ENCODE measurements at places on chromosomes 5 and 9.

DNA sequence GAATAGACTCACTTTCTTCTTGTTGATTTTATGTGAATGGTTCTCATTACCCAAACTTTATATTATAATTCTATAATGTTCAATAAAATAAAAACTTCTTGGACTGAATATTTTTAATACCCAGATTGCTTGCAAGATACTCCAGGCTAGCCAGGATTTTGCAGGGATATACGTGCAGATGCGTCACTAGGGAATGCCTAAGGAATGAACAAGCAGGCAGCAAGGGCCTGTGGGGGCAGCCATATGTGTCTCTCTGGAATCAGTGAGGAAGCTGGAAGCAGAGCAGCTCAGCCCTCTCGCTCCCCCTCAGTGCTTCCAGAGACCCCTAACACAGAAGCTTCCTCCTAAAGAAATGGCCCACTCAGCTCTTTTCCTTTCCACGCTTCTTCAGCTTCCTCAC is 457.4 kb downstream of the CCDC171 start:
- H3K36me3 ChIP-seq = no peaks in the 10 kb centered on the region
- H3K4me3 ChIP-seq = no peak overlapping the region
- H3K4me1 ChIP-seq = no peaks in the 10 kb centered on the region
- DNase-seq = no peak

- no peak overlapping the region for H3K27ac ChIP-seq
- H3K36me3 ChIP-seq = no peaks in the 10 kb centered on the region
- H3K4me1 ChIP-seq = no peaks in the 10 kb centered on the region
- H3K4me3 ChIP-seq = no peak overlapping the region
Measured at GRCh38 chr9:99415606-99416005, 193.5 kb downstream of the SEC61B start.

GRCh38 chr9:86333651-86334050 is 20.6 kb downstream of the TUT7 start:
- H3K27ac ChIP-seq = no peak overlapping the region
- no peak for DNase-seq

GRCh38 chr9:119368179-119368578 is 1.1 kb downstream of the BRINP1 start:
- no peak overlapping the region for H3K4me3 ChIP-seq
- peaks cover 6% of the 10 kb centered on the region for H3K4me1 ChIP-seq

GRCh38 chr9:77764894-77765780 is 117.0 kb upstream of the GNA14 start:
- no peak overlapping the region for H3K4me3 ChIP-seq
- H3K36me3 ChIP-seq = peaks cover 22% of the 10 kb centered on the region
- H3K27me3 ChIP-seq = no peaks in the 10 kb centered on the region
- DNase-seq = no peak
- peaks cover under 1% of the 10 kb centered on the region for H3K4me1 ChIP-seq

DNA sequence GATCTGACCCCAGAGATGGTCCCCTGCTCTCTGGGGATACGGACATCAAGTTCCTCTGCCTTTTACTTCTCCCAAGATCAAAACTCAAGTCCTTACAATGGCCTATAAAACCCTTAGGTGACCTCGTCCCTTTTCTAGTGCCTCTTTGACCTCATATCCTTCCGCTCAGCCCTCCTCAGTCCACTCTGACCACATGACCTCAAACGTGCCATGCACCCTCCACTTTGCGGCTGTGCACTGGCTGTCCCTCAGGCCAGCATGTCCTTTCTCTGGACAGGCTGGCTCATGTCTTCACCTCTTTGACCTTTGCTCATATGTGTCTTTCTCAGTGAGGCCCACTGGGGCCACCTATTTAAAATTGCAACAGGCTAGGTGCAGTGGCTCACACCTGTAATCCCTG is 14.7 kb downstream of the TRMO start:
- no peaks in the 10 kb centered on the region for H3K27me3 ChIP-seq
- peak overlapping the region; percentile 83 for H3K4me3 ChIP-seq
- peak overlapping the region; percentile 98 for H3K27ac ChIP-seq

DNA sequence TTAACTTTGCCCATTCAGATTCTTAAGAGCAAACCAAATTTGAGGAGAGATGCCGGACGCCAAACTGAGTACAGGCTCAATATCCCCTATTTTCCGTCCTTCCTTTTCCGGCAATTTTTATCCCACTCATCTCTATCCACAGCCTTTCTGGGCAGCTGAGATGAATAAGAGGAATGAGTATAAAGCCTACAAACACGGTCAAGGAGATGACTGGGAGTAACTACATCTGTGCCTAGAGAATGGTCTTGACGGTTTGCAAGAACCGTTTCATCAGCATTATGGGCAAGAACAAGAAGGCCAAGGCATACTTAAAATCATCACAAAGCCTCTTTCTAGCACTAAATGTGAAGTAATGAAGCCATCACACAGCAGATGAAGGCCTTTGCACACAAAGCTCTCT is 227.3 kb downstream of the DCP2 start:
- H3K27me3 ChIP-seq = no peaks in the 10 kb centered on the region
- H3K36me3 ChIP-seq = no peaks in the 10 kb centered on the region
- no peaks in the 10 kb centered on the region for H3K4me1 ChIP-seq

- peaks cover 35% of the 10 kb centered on the region for H3K36me3 ChIP-seq
- no peaks in the 10 kb centered on the region for H3K27me3 ChIP-seq
- peaks cover 26% of the 10 kb centered on the region for H3K4me1 ChIP-seq
Measured at GRCh38 chr9:93124793-93125192, 9.3 kb downstream of the NINJ1 start.

GRCh38 chr5:124234770-124235562 is 511.5 kb downstream of the ZNF608 start:
- DNase-seq = no peak
- H3K36me3 ChIP-seq = peaks cover 4% of the 10 kb centered on the region
- H3K4me3 ChIP-seq = no peak overlapping the region

GRCh38 chr5:149387982-149388381 is 8.9 kb upstream of the IL17B start:
- H3K36me3 ChIP-seq = no peaks in the 10 kb centered on the region
- H3K27me3 ChIP-seq = no peaks in the 10 kb centered on the region
- no peaks in the 10 kb centered on the region for H3K4me1 ChIP-seq
- H3K27ac ChIP-seq = no peak overlapping the region

DNA sequence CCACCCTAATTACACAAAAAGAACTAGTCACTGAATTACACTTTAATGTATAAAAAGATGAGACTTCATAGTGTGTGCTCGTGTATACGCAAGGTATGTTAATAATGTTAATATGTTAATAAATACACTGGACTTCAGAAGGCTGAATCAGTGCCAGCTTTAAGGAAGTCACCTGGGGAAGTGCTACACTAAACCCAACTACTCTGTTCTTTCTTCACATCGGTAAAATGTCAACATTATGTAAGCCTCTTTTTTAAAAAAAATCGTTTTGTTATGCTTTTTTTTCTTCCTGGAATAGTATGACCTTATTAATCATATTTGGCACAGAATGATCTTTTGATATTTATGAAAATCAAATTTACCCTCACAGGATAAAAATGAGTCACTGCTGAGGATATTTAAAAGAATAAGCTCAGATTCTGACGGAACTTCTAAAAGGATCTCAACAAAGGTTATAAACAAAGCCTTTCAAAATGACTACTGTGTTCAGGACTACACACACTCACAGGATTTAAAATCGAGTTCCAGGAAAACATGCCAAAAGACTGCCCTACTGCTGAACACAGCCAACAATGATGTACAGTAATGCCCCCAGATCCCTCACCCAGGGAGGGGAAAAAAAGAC is 75.9 kb downstream of the AUH start:
- peaks cover 8% of the 10 kb centered on the region for H3K36me3 ChIP-seq
- no peak for DNase-seq
- H3K27me3 ChIP-seq = no peaks in the 10 kb centered on the region
- H3K27ac ChIP-seq = no peak overlapping the region
- no peak overlapping the region for H3K4me3 ChIP-seq
- H3K4me1 ChIP-seq = peaks cover 2% of the 10 kb centered on the region

- H3K36me3 ChIP-seq = peaks cover 10% of the 10 kb centered on the region
- no peak overlapping the region for H3K27ac ChIP-seq
- DNase-seq = no peak
- H3K4me3 ChIP-seq = no peak overlapping the region
Measured at GRCh38 chr5:100789694-100790093, 113.4 kb downstream of the ST8SIA4 start.

DNA sequence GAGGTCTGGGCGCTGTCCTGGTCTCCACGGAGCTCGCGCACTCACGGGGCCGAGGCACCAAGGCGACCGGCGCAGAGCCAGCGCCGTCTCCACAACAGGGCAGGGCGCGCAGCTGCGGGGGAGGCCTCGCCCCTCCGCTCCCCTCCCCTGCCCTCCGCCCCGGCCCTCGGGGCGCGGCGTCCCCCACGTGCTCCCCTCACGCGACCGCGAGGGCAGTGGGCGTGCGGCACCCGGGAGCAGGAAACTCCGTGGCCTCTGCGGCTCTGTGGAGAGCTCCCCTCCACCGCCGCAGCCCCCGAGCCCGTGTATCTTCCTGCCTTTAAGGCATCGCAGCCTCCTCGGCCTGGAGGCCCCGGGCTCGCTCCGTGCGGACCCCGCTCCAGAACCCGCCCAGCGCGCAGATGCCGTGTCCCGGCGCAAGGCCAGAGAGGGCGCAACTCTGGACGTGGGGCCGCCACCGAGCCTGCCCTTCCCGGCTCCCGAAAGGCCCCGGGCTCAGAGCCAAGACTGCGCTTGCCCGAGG is 708 bp upstream of the TUBB4B start:
- H3K27ac ChIP-seq = no peak overlapping the region
- no peaks in the 10 kb centered on the region for H3K27me3 ChIP-seq

DNA sequence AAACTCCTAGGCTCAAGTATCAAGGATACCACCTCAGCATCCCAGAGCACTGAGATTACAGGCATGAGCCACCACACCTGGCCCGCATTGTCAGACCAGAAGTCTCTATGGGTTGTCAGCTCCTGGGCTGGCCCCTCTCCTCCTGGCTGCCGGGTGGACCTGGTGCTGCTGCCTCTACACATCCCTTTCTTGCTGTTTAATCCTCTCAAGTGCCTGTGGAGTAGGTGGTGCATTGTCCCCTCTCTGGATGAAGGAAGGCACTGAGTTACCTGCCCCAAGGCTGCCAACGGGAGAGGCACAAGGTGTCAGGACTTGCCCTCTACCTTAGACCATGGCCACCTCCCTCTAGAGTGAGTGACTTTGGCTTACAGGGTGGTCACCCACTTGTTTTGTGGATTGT is 37.4 kb downstream of the PHF2 start:
- H3K4me1 ChIP-seq = peaks cover 17% of the 10 kb centered on the region
- DNase-seq = no peak
- peaks cover 13% of the 10 kb centered on the region for H3K36me3 ChIP-seq
- no peaks in the 10 kb centered on the region for H3K27me3 ChIP-seq
- H3K27ac ChIP-seq = no peak overlapping the region
- no peak overlapping the region for H3K4me3 ChIP-seq

- no peaks in the 10 kb centered on the region for H3K4me1 ChIP-seq
- no peak overlapping the region for H3K27ac ChIP-seq
- H3K36me3 ChIP-seq = no peaks in the 10 kb centered on the region
- no peak for DNase-seq
Measured at GRCh38 chr5:33769196-33769595, 122.6 kb downstream of the ADAMTS12 start.

DNA sequence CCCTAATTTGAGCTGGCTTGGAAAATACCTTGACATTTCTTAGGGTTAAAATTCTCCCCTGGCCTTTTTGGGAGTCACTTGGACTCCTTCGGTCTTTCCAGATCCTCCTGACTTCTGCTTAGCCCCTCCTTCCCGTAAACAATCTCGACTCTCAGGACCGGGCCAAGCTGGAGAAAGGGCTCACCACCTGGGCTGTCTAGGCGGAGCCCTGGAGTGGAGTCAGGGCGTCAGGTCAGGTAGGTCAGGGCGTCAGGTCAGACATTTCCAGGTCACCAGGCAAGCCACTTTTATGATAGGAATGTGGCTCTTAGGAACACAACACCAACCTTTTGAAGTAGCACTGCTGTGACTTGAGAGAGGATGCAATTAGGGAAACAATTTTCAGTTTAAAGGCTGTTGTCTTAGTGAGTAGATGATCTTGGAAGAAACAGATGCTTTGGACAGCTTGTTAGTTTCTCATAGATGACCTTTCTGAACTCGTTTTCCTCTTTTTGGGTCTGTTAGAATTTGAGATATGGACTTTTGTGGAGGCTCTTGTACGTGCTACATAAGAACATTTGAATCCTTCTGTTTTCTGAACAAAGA is 12.8 kb downstream of the OSTF1 start:
- DNase-seq = no peak
- no peaks in the 10 kb centered on the region for H3K27me3 ChIP-seq
- H3K27ac ChIP-seq = peak overlapping the region; percentile 87
- H3K4me3 ChIP-seq = no peak overlapping the region
- peaks cover 82% of the 10 kb centered on the region for H3K4me1 ChIP-seq

GRCh38 chr9:113823421-113823820 is 52.7 kb upstream of the ZNF618 start:
- no peak for DNase-seq
- H3K27me3 ChIP-seq = peaks cover 8% of the 10 kb centered on the region
- H3K27ac ChIP-seq = no peak overlapping the region
- no peaks in the 10 kb centered on the region for H3K36me3 ChIP-seq

DNA sequence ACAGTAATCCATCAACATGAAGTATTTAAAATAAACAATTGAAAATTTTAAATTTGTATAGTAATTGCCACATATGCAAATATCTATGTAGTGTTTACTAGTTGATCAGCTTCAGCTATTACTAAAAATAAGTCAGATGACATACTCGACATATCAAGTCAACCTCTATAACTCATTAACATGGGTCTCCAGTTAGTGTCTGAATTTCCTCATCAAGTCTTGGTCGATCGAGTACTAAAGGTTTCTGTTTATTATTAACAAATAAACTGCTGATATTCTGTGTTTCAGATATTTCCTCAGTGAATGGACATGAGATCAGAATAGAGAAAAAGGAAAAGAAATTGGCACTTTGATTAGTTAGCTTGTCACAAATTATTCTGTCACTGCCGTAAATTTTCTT is 266.5 kb upstream of the ITGA1 start:
- H3K4me3 ChIP-seq = no peak overlapping the region
- DNase-seq = no peak
- no peak overlapping the region for H3K27ac ChIP-seq
- H3K36me3 ChIP-seq = no peaks in the 10 kb centered on the region
- H3K4me1 ChIP-seq = no peaks in the 10 kb centered on the region

- no peaks in the 10 kb centered on the region for H3K36me3 ChIP-seq
- H3K4me1 ChIP-seq = no peaks in the 10 kb centered on the region
- no peak for DNase-seq
- H3K27me3 ChIP-seq = no peaks in the 10 kb centered on the region
Measured at GRCh38 chr5:92659246-92659645, 921.8 kb downstream of the NR2F1-AS1 start.

GRCh38 chr9:127568971-127569885 is 42.8 kb upstream of the STXBP1 start:
- H3K36me3 ChIP-seq = no peaks in the 10 kb centered on the region
- peaks cover 25% of the 10 kb centered on the region for H3K4me1 ChIP-seq
- H3K27ac ChIP-seq = peak overlapping the region; percentile 83
- peak; percentile 69 for DNase-seq

DNA sequence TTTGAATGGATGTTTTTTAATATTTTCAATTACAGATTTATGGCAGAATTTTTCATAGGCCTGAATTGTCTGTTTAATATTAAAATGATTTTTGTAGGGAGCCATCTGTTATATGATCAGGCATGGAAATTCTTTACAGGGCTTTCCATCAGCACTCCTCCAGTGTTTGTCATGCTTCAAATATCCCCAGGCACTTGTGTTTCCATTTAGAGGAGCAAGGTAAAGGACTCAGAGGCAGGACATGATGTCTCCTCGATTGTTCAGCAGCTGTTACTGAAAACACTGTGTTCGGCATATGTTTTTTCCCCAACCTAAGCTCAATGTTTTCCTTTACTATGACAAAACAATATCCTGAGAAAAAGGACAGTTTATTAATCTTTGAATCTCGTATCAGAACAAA is 172.3 kb upstream of the RFX3 start:
- H3K4me3 ChIP-seq = no peak overlapping the region
- no peak for DNase-seq
- no peak overlapping the region for H3K27ac ChIP-seq
- H3K4me1 ChIP-seq = no peaks in the 10 kb centered on the region
- H3K27me3 ChIP-seq = peaks cover 15% of the 10 kb centered on the region
- no peaks in the 10 kb centered on the region for H3K36me3 ChIP-seq

Measured in naive thymus-derived CD8-positive, alpha-beta T cell (primary cell).